Esophagus mucosa (tissue), 1 donor: ENCODE measurements at places on chromosomes 2 and 18.

DNA sequence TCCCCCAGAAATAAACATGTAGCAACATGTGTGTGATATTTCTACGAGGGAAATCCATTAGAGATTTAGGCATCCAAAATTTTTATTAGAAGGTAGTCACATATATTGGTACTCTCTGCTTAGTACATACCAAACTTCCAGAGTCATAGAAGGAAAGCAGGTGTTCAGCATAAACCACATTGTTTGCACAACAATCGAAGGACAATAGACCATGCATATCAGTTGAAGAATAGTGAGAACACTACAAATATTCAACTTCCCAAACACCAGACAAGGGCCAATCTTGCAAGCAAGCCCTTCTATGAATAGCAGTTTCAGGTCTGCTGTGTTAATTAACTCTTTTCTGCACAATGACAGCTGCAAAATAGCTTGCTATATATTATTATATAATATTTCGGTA, 702.2 kb downstream of the ERBB4 start:
- no peak for ATAC-seq

GRCh38 chr2:231666171-231667095, 41.9 kb upstream of the PTMA start:
- peak; percentile 67 for ATAC-seq

GRCh38 chr2:29528891-29529520, 392.4 kb downstream of the ALK start:
- ATAC-seq, result peak; percentile 35

- ATAC-seq, result no peak
Measured at GRCh38 chr2:32825291-32825712, 121.5 kb upstream of the LTBP1 start.

- no peak for ATAC-seq
Measured at GRCh38 chr18:8627107-8627472, 17.9 kb downstream of the RAB12 start.

DNA sequence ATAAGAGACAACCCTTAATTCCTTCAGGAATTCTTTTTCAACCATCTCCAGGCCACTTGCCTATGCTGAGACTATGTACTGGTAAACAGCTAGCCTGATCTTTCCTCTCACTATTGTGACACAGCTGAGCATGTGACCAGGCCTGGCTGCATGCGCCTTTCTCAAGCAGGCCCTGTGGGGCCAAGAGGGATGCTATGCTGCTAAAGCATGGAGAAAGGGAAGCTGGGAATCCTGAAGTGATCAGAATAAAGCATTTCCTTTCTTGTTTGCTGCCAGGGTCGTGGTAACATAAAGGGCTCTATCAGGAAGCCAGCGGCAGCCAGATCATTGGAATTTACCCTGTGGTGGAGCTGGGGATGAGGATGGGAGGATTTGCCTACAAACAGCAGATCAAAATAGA, 29.8 kb upstream of the LCLAT1 start:
- ATAC-seq, result no peak
